ENCODE measurements at places on chromosomes 11 and 22. TPM values are rescaled to one million over a fixed set of nuclear protein-coding genes. Genes with fewer than 3 reads are reported as not detected.

Gene FAM83F
- not detected for total RNA-seq

Gene PTPRCAP
- total RNA-seq, result 390 TPM

Gene KRTAP5-3
- not detected for total RNA-seq

Gene KREMEN1
- 0.47 TPM for total RNA-seq

Gene MS4A4A
- not detected for total RNA-seq

Gene CEND1
- total RNA-seq, result 3.7 TPM

Gene OR5P2
- total RNA-seq, result not detected

Gene ACTN3
- total RNA-seq, result not detected

- H3K27ac ChIP-seq, result no peak overlapping the region
- no peaks in the 10 kb centered on the region for H3K27me3 ChIP-seq
- DNase-seq, result no peak
- no peak overlapping the region for H3K4me3 ChIP-seq
Measured at GRCh38 chr11:98143661-98144060, 877.1 kb upstream of the CNTN5 start.

GRCh38 chr11:44726283-44727113 lies at the start of gene TSPAN18:
TSPAN18 (plus strand) TSS chr11:44726962; CDS start chr11:44906417, 179,455 bp downstream.
- H3K4me1 ChIP-seq, result peaks cover 31% of the 10 kb centered on the region
- no peaks in the 10 kb centered on the region for H3K36me3 ChIP-seq
- DNase-seq, result no peak
- peak within 1 kb of the TSS; percentile 71 for H3K4me3 ChIP-seq
- no peak within 1 kb of the TSS for H3K27ac ChIP-seq
- H3K27me3 ChIP-seq, result peaks cover 49% of the 10 kb centered on the region

- no peaks in the 10 kb centered on the region for H3K27me3 ChIP-seq
- DNase-seq, result peak; percentile 72
- H3K4me1 ChIP-seq, result peaks cover 20% of the 10 kb centered on the region
Measured at GRCh38 chr11:62842171-62842741, 2.9 kb upstream of the WDR74 start.

DNA sequence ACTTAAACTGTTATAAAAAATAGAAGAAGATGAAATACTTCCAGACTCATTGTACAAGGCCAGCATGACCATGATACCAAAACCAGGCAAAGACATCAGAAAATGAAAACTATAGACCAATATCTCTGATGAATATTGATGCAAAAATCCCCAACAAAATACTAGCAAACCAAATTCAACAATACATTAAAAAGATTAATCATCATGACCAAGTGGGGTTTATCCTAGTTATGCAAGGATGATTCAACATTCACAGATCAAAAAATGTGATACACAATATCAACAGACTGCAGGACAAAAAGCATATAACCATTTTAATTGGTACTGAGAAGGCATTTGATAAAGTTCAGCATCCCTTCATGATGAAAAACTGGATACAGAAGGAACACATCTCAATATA lies 824.5 kb upstream of the RAG2 start:
- no peaks in the 10 kb centered on the region for H3K4me1 ChIP-seq
- H3K27ac ChIP-seq, result no peak overlapping the region
- H3K36me3 ChIP-seq, result no peaks in the 10 kb centered on the region
- no peaks in the 10 kb centered on the region for H3K27me3 ChIP-seq
- no peak overlapping the region for H3K4me3 ChIP-seq

DNA sequence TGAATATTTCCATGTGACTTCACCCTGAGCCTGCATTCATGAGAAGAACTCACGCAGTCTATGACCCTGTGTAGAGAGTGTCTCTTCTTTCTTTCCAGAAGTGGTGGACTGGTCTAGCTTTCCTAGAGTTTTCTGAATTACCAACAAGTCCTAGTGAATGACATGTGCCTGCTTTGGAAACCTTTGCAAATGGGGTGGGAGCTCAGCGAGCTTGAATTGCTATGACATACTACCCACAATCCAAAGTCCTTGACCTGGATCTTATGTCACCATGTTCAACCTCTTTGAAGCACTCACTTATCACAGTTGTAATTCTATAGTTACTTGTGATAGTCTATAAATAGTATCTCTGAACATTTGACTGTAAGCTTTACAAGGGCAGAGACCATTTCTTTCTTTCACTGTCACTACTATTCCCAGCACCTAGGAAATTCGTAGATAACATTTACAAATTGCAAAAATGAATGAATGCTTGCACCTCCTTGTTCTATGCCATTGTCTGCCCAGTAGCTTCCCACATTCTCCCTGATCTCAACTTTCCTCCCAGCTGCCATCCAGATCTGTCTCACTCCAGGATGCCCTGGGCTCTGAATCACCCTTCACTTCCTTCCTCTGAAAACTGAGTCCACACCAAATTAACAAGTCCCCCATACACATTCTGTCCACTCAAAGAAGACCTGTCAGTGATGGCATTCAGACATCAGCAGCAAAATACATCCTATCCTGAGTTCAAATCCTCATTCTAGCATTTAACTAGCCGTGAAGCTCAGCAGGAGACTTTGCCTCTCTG lies 201.9 kb upstream of the SESN3 start:
- peaks cover 5% of the 10 kb centered on the region for H3K4me1 ChIP-seq
- H3K27ac ChIP-seq, result no peak overlapping the region
- no peak overlapping the region for H3K4me3 ChIP-seq
- no peaks in the 10 kb centered on the region for H3K36me3 ChIP-seq

GRCh38 chr11:10743354-10744000 lies 7.6 kb upstream of the CTR9 start:
- peaks cover 36% of the 10 kb centered on the region for H3K4me1 ChIP-seq
- peak; percentile 78 for DNase-seq
- H3K36me3 ChIP-seq, result no peaks in the 10 kb centered on the region
- H3K27me3 ChIP-seq, result peaks cover 3% of the 10 kb centered on the region
- H3K27ac ChIP-seq, result peak overlapping the region; percentile 79

DNA sequence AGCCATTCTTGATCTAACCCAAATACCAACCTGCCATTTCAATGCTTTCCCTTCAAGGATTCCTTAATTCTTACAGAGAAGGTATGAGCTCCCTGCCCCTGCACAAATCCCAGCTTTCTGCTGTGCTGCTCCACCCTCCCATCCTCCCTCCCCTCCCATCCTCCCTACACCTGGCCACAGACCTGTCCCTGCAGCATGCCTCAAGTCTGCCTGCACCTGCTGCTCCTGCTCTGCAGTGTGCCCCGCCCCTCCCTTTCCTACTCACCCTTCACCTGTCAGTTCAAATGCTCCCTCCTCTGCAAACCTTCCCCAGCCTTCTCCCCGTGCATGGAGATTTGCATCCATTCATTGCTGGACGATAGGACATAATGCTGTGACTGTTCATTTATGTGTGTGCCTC lies 139.9 kb upstream of the NARS2 start:
- H3K36me3 ChIP-seq, result no peaks in the 10 kb centered on the region
- DNase-seq, result no peak

DNA sequence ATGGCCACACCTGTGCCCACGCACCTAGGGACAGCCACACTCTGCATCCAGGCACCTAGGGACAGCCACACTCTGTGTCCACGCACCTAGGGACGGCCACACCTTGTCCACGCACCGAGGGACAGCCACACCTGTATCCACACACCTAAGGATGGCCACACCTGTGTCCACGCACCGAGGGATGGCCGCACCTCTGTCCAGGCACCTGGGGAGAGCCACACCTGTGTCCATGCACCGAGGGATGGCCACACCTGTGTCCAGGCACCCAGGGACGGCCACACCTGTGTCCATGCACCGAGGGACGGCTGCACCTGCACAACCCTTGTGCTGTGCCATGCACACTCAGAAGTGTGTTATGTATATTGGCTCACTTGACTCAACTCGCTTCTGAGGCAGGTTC lies 10.8 kb downstream of the OVOL1 start:
- no peak for DNase-seq
- no peak overlapping the region for H3K27ac ChIP-seq
- peaks cover 27% of the 10 kb centered on the region for H3K27me3 ChIP-seq
- peaks cover 12% of the 10 kb centered on the region for H3K4me1 ChIP-seq

DNA sequence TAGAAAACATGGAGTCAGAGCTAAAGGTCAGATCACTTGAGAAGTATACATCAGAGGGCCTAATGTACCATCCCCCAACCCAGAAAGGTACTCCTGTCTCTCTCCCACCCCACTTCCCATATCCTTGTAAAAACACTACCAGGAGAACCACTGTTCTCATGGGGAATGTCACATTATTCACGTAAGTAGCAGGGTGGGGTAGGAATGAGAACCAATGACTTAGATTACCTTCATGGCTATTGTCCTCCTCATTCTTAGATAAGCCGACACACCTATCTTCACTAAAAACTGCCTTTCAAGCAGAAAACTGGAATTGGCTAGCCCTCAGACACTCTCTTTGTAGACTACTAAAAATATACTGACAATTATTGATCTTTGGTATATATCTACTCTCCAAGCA lies 63.6 kb downstream of the CEP57 start:
- H3K27ac ChIP-seq, result no peak overlapping the region
- no peaks in the 10 kb centered on the region for H3K27me3 ChIP-seq
- no peak overlapping the region for H3K4me3 ChIP-seq
- H3K4me1 ChIP-seq, result no peaks in the 10 kb centered on the region

- no peak overlapping the region for H3K4me3 ChIP-seq
- no peaks in the 10 kb centered on the region for H3K36me3 ChIP-seq
- H3K4me1 ChIP-seq, result no peaks in the 10 kb centered on the region
- H3K27me3 ChIP-seq, result no peaks in the 10 kb centered on the region
Measured at GRCh38 chr11:39304586-39304985, 2154.9 kb downstream of the LRRC4C start.

DNA sequence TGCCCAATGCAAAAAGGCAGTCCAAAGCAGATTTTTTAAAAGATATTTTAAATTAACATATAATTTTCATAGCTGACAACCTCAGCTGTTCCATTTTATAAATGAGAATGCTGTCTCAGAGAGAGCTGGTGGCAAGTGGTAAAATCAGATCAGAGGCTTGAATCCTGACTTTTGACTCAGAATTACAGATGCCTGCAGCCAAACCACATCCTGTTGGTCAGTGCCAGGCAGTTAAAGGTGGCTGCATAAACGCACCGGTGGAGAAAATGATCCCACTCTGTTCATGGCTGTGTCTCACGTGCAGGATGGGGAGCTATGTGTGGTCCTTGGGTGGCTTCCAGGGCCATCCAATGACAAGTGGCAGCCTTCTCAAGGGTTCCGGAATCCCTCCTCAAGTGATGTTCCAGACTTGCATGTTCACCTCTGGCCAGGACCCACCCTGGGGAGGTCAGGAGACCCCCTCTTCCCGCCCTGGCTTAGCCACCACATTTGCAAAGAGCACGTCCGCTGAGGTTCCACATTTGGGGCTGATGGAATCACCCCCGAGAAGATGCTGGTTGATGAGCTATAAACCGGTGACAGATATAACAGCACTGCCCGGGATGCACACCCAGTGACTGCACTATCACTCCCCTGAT lies 155.5 kb downstream of the SHANK2 start:
- H3K4me3 ChIP-seq, result no peak overlapping the region
- no peak overlapping the region for H3K27ac ChIP-seq
- H3K4me1 ChIP-seq, result no peaks in the 10 kb centered on the region
- DNase-seq, result no peak

DNA sequence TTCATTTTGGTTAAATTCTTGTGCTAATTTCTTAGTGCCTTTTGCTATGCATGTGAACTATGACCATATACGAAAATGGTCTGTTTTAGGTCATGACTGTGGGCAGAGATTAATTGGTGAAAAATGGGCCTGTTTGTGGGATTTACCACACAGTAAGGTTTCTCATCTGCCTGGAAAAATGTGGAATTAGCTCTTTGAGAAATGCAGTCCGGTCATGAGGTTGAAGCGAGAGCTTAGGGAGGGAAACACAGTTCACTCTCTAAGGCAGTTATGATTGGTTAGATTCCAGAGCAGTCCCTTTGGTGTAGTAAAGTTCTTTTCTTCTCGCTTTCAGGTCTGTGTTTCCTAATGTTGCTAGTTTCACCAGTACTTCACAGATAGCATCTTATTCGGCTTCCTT lies 1.2 kb upstream of the PDE3B start:
- H3K27ac ChIP-seq, result peak overlapping the region; percentile 89
- no peak for DNase-seq
- no peaks in the 10 kb centered on the region for H3K27me3 ChIP-seq
- peaks cover 47% of the 10 kb centered on the region for H3K4me1 ChIP-seq

DNA sequence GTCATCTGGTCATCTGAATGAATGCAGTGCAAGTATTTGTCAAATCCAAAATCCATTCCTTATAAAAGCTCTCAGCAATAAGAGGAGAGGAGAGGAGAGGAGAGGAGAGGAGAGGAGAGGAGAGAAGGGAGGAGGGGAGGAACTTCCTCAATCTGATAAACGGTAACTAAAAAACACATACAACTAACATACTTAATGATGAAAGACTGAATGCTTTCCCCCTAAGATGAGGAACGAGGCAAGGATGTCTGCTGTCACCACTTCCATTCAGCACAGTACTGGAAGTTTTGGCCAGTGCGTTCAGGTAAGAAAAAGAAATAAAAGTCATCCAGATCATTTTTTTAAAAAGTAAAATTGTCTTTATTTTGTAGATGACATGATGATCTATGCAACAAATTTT lies 80.4 kb downstream of the CD82 start:
- no peak overlapping the region for H3K27ac ChIP-seq
- H3K4me3 ChIP-seq, result no peak overlapping the region
- H3K4me1 ChIP-seq, result no peaks in the 10 kb centered on the region
- H3K36me3 ChIP-seq, result peaks cover 4% of the 10 kb centered on the region
- peaks cover 69% of the 10 kb centered on the region for H3K27me3 ChIP-seq
- DNase-seq, result no peak

DNA sequence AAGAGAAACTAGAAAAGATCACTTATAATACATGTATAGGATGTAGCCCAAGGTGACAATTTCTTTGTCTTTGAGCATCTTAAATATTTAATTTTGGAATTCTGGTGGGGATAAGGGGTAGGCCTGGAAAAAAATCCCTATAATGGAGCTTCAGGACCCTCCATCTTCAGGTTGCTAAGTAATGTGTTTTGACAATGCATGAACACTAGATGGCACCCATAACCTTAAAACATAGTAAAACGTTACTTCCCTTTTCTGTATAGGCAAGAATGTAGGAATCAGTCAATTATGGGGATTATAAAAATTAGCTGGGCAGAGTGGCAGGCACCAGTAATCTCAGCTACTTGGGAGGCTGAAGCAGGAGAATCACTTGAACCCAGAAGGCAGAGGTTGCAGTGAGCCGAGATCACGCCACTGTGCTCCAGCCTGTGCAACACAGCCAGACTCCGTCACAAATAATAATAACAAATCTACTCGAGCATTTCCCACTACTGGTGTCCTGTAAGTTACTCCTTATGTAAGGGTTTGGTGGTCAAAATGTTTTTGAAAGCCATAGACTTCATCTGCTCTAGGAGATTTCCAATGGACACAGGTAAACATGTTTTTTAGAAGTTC lies 541.9 kb upstream of the CCDC90B start:
- no peak for DNase-seq
- H3K4me1 ChIP-seq, result no peaks in the 10 kb centered on the region
- no peaks in the 10 kb centered on the region for H3K36me3 ChIP-seq
- peaks cover 3% of the 10 kb centered on the region for H3K27me3 ChIP-seq

- H3K27me3 ChIP-seq, result no peaks in the 10 kb centered on the region
- H3K36me3 ChIP-seq, result no peaks in the 10 kb centered on the region
- DNase-seq, result no peak
- H3K27ac ChIP-seq, result no peak overlapping the region
Measured at GRCh38 chr11:17775507-17776211, 41.1 kb downstream of the KCNC1 start.
